ENCODE measurements at places on chromosomes 13 and 19.

GRCh38 chr13:50403311-50403710 lies 388.1 kb downstream of the KCNRG start:
- DNase-seq = no peak

DNA sequence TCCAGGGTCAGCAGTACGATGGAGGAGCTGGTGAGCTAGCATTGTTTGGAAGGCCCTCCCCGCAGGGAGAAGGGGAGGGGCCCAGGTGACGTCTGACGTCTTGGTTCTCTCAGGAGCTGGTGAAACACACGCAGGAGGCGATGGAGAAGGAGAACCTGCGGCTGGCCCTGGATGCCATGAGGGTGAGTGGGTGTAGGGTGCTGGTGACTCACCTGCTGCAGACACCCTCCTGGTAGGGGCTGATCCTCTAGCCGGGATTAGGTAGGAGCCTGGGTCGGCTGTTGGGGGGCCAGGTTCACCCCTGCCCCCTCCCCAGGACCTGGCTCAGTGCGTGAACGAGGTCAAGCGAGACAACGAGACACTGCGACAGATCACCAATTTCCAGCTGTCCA lies 55.8 kb downstream of the VAV1 start:
- DNase-seq = no peak

DNA sequence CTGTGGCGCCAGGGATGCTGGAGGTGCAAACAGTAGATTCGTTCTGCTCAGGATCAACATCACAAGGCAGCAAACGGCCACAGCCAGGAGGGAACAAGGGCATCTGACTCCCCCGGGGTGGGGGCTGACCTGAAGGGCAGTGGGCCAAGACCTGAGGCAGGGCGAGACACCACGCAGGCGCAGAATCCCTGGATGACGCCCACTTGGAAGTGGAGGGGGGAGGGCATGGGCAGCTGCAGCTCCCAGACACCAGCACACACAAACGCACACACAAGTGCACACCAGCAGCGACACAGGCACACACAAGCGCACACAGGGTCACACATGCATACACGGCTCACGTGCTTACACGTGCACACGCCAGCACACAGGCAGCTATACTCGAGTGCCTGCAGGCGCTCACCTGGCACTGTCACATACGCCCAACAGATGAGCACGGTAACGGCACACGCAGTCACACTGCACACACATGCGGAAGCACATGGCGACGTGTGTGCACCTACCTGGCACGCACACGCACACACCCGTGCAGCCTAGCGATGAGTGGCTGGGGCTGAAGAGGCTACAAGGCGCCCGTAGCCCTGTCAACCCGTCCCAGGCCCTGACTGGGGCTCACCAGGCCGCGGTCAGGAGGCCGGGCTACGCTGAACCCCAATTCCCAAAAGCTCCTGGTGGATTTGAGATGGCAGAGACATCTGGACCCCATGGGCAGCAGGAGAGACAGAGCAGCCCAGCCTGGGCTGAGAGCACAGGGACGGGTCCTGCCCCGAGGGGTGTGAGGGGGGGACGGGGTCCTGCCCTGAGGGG lies 5.5 kb downstream of the C2CD4C start:
- no peak for DNase-seq

GRCh38 chr13:56314765-56315164 lies 826.0 kb upstream of the PRR20A start:
- no peak for DNase-seq

DNA sequence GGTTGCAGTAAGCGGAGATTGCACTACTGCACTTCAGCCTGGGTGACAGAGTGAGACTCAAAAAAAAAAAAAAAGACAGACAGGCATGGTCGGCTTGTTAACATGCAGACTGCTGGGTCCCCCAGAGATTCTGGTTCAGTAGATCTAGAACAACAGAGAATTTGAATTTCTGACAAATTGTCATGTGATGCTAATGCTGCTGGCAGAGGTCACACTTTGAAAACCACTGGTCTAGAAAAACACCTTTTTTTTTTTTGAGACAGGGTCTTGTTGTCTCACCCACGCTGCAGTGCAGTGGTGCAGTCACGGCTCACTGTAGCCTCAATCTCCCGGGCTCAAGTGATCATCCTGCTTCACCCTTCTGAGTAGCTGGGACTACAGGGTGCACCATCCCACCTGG lies 7.7 kb upstream of the LRFN3 start:
- no peak for DNase-seq

GRCh38 chr19:14310055-14310454 lies 71.2 kb upstream of the ADGRE5 start:
- peak; percentile 51 for DNase-seq

- DNase-seq = no peak
These were observed 51.6 kb downstream of the ZNF146 start for GRCh38 chr19:36266375-36266961.

- DNase-seq = peak; percentile 1
These were observed 61.1 kb downstream of the ZNF431 start for GRCh38 chr19:21202865-21203494.

DNA sequence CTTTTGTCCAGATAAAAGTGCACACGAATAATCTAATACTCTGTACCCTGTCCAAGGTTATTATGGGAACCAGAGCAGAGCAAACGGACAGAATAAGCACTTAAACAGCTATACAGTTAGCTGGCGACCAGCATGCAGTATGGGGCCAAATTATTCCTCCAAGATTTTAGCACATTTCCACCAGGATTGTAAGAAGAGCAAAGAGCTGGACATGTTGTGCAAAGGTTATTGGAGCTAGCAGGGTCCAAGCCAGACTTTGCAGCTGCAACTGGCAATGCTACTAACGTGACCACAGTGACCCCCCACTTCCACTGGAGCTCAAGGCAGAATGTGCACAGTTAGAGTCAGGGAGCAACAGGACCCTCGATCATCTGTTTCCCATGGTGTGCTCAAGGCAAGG lies 89.9 kb downstream of the COL4A1 start:
- no peak for DNase-seq

GRCh38 chr13:22793598-22794134 lies 387.1 kb upstream of the SGCG start:
- DNase-seq = peak; percentile 9

DNA sequence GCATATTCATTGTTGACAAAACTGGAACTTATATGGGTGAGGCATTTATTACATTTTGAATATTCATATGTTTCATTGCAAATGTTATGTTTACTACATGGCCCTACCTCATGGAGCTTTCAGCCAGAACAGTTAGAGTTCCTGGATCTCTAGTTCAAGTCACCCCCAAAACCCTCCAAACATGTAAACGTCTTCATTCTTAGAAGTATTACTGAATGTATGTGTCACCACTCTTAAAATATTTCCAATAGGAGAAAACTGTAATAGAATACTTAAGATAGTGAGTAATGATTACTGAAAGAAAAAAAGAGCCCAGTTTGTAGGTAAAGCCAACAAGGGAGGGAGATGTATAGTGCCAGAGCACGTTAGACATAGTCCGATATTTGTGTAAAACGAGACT lies 23.5 kb downstream of the URI1 start:
- peak; percentile 65 for DNase-seq

- no peak for DNase-seq
These were observed 32.3 kb downstream of the ATP7B start for GRCh38 chr13:51978796-51979556.

All from fibroblast of skin of scalp (primary cell).